ENCODE measurements at places on chromosomes 13 and 19.
A peak's percentile ranks its signal among the peaks of the same experiment; 100 is the strongest.

DNA sequence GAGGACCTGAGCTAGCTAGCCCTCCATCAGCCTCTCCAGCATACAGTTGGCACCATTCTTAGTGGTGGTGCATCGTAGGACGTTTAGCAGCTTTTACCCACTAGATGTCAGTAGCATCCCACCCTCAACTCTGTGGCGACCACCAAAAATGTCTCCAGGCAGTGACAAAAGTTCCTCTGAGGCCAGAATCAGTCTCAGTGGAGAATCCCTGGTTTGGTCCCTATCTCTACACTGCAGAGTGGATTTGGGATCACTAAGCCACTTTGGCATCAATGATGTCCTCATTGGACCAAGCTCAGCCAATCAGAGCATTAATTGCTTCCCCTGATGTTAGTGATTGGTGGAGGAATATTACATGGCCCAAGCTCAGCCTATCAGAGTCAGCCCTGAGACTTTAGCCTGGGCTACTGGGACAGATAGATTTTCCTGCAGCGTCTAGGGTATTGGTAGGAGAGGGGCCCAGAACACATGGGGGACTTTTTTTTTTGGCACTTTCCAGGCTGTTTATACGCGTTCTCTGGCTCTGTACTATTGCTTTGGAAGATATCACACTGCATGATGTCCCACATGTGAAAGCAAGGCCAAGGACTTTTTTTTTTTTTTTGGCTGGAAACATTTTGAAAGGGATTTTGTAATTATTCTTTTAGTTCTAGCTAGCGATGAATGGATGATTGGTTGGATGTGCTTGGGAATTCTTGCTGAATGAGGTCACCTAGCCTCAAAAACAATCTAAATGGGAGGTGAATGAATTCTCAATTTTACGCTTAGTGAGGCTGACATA is 7.0 kb downstream of the TMEM221 start:
- no peak for DNase-seq

- DNase-seq, result no peak
Measured at GRCh38 chr13:111882351-111882750, 184.6 kb upstream of the SOX1 start.

GRCh38 chr13:95447814-95448213 is 104.7 kb upstream of the CLDN10 start:
- no peak for DNase-seq

DNA sequence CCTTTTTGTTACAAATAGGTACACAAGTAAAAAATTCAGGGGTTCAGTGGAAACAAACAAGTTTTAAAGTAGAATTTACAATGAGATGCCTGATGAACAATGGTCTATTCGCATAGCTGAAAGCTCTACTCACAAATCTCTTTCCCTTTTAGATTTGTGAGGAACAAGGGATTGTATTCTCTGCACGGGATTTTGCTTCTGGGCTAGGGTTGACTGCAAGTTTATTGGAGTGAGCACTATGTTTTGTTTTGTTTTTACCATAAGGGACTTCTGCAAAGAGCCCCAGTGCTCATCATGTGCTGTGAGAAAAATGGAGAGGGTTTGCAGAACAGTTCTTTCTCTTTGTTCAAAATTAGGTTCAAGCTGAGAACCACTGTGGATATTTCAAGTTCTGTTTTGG is 160.5 kb downstream of the DLEU7 start:
- DNase-seq, result no peak

- no peak for DNase-seq
Measured at GRCh38 chr13:107512551-107512950, 702.8 kb downstream of the LIG4 start.

- no peak for DNase-seq
Measured at GRCh38 chr13:73335944-73336343, 277.1 kb downstream of the KLF5 start.

GRCh38 chr19:1455336-1456120 is 5.6 kb downstream of the APC2 start:
- peak; percentile 96 for DNase-seq

DNA sequence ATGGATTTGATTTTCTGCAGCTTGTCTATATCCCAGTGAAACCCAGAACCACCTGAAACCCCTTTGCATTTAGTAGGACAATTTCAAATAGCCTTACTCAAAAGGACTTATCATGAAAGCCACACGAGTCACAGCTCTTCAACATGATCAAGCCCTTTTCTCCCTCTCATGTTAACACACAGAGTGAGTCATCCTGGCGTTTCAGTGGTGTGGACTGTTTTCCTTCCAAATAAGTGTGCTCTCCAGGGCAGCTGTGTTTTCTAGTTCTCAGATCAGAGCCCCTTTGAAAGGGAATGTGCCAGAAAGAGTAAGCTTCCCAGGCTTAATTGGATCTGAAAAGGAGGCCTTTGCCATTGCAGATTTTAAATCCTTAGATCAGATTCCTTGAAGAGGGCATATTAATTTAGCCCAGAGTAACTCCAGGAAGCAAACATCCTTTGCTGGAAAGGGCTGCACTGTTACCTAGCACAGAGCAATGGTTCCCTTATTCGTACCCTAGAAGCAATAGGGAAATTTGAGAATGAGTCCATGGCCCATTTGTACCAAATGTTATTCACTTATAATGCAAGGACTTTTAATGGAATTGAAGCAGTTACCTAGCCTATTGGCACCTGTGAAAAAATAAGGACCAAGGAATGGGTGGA is 51.3 kb downstream of the ERICH6B start:
- DNase-seq, result no peak

GRCh38 chr13:102555914-102556553 is 40.8 kb upstream of the TPP2 start:
- DNase-seq, result peak; percentile 30

DNA sequence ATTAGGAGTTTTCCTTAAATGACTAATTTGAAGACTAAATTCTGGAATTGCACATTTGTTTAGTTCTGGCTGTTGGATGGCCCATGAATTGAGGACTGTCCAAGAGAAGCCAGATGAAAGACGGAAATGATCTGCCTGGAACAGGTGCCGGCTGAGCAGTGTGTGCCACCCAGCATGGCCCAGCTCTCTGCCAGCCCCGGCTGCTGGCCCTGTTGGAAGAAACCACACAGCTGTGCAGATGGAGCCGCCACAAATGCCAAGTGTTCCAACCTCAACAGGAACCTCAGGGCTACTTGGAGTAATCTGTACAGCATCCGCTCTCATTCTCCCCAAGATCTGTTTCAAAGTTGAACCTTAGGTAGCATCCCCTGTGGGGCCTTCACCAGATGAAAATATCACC is 67.0 kb upstream of the STARD13 start:
- no peak for DNase-seq

DNA sequence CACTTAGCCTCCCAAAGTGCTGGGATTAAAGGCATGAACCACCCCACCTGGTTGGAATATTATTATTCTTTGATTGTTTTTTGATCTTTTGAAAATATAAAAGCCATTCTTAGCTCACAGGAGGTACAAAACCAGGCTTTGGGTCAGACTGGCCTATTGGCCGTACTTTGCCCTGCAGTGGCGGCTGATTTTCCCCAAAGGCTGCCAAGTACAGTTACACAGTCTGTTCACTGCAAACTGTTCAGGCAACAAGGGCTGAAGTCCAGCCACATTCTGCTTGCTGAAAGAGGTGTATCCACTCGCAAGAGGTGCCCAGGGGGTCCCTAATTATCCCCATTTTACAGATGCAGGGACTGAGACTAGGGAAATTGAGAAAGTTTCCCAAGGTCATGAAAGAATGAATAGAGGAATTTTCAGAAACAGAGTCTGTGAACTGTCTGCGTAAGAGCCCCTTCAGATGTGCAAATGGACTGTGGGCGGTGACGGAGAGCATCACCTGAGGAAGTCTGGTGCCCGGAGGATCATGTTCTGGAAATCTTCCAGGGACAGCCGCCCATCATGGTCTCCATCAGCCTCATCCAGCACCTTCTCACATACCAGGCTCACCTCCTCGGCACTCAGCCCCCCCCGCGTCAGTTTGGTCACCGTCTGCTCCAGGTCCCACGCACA is 9.0 kb downstream of the CIB3 start:
- DNase-seq, result no peak

DNA sequence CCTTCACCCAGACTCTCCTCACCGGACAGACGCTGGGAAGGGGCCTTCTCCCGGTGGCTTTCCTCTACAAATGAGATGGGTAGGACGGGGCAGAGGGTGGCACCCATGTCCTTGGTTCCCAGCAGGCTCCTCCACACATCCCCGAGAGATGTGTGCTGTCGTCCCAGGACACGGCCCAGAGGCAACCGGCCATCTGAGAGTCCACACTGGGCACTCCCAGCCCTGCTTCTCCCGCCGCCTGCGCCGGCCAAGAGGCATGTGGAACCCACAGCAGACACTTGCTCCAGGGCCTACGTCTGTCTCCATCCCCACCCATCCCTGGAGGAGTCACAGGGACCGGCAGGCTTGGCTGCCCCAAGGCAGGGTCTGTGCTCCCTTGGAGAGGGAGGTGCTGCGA is 179.9 kb downstream of the KDM4B start:
- no peak for DNase-seq

GRCh38 chr13:29597706-29598105 is 2.2 kb upstream of the SLC7A1 start:
- no peak for DNase-seq

- DNase-seq, result no peak
Measured at GRCh38 chr13:19153782-19154450, 27.7 kb downstream of the TUBA3C start.

GRCh38 chr13:56735537-56735942 is 405.2 kb upstream of the PRR20A start:
- DNase-seq, result no peak

All from NCI-H187 (cell line).